ENCODE measurements at places on chromosomes 2 and 18. TPM values are rescaled to one million over a fixed set of nuclear protein-coding genes. Genes with fewer than 3 reads are reported as not detected.

- DNase-seq: peak; percentile 88
These were observed at the start of gene CRIM1 for GRCh38 chr2:36355151-36355889. TSS of gene CRIM1 (plus strand) at chr2:36355778. CDS start at chr2:36356293, 515 bp downstream.

DNA sequence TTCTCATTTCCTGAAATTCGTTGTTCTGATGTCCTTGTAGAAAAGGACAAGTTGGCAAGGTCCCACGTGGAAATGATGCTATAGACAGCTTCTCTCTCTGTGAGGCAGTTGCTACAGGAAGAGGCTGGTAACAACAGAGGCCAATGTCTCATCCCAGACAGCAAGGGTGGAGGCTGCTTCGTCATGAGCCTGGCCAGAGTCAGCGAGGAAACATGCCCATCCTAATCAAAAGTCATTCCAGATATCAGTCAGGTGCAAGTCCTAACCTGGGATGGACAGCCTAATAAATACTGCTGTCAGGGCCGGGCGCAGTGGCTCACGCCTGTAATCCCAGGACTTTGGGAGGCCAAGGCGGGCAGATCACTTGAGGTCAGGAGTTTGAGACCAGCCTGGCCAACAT lies 6.4 kb upstream of the SMAD7 start:
- DNase-seq: no peak

GRCh38 chr18:3547891-3548615 lies 98.1 kb downstream of the TGIF1 start:
- no peak for DNase-seq

GRCh38 chr2:237878-238277 lies 26.0 kb downstream of the SH3YL1 start:
- DNase-seq: no peak

- no peak for DNase-seq
These were observed 102.2 kb downstream of the OSBPL6 start for GRCh38 chr2:178296394-178297090.

DNA sequence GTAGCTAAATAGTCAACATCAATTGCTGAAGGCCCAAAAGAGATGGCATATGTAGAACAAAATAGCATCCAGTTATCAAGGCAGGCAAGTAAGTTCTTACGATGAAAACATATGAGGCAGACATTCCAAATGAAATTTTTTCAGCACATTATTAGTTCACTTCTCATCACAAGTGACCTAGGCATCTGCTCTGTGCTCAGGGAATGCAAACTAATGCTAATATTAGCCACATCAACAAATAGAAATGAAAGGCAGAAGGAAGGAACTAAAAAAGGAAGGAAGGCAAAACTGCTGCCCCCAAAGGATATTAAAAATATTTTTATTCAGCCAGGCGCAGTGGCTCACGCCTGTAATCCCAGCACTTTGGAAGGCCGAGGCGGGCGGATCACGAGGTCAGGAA lies 51.2 kb upstream of the ROCK1 start:
- no peak for DNase-seq

DNA sequence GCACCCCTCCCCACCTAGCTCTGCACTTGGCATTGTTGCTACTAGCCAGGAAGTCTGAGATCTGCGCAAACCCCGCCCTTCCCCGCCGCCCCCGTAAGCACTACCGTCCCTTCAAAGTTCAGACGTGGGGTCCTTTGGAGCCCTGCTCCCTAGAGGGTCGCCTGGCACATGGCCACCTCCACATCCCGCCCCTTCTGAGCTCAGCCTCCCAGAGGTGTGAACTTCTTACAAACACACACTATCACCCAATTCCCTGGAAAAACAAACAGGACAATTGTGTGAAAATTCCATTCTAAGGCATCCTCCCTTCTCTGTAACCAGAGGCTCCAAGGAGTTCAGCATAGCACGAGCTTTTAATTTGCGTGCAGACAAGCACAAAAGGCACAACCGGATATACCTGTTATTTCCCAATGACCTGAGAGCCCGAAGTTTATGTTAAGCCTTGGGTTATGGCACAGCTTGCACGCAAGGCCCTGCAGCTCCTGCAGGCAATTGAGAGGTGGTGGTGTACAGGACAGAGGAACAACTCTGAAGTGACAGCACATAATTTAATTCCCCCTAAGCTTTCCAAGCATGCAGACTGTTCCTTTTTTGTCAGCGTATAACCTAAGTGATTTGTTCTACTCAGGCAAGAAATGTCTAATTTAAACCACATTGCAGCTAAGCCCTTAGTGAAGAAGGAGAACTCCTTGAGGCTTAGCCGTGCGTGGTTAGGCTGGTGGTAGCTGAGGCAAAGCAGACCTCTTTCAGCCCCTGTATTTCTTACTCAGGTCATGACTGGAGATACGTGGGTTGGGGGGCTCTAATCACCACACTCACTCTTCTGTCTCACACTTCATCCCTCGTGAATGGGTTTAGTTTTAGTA lies 20.3 kb upstream of the CYP1B1 start:
- no peak for DNase-seq

- DNase-seq: no peak
These were observed 687.4 kb upstream of the ID2 start for GRCh38 chr2:7994397-7994951.

- no peak for DNase-seq
These were observed 14.0 kb downstream of the KIF1A start for GRCh38 chr2:240806006-240806405.

DNA sequence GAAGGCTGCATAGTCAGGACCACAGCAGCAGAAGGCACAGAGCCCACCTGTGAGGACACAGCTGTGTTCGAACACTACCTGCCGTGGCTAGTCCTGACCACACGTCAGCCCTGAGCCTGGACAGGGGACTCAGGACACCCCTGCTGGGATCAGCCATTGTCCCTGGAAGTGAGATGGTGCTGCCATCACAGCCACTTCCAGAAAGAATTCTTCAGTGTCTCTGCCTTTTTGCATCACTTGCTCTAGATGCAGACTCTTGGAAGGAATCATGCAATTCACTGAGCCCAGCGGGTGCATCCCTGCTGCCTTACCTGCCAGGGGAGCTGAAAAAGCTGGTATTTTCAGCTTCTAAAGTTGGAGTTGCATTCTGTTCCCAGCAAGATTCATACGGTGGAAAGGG lies 49.3 kb downstream of the LAMA3 start:
- no peak for DNase-seq

Gene HADHA
- polyA plus RNA-seq: 67.5 TPM

Gene STEAP3
- polyA plus RNA-seq: 10.6 TPM

Gene COL6A3
- not detected for polyA plus RNA-seq

Gene LYPD6
- 3.0 TPM for polyA plus RNA-seq

Gene PAX8
- polyA plus RNA-seq: 0.62 TPM

Gene SERPINE2
- 2.5 TPM for polyA plus RNA-seq

All from endothelial cell of umbilical vein (primary cell).